ENCODE measurements at places on chromosomes 7 and 10.

DNA sequence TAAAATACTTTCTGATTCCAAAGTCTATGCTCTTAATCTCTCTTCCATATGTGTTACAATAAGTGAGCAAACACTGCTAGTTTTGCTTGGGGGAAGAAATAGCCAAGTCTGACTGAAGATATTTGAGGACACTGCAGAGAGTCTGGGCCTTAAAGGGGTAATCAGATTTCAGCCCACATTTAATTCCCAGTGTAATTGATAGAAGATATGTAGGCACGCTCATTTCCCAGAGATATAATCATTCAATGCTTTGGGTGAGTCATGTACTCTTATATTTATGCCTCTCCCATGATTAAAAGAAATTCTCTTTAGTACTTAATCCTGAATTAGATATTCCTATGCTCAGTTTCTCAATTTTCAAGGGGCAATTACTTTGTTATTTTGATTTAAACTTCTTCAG, 178.1 kb upstream of the POM121L12 start:
- no peak for DNase-seq

- no peak for DNase-seq
Observed at GRCh38 chr10:113199459-113199858, 249.4 kb downstream of the TCF7L2 start.

DNA sequence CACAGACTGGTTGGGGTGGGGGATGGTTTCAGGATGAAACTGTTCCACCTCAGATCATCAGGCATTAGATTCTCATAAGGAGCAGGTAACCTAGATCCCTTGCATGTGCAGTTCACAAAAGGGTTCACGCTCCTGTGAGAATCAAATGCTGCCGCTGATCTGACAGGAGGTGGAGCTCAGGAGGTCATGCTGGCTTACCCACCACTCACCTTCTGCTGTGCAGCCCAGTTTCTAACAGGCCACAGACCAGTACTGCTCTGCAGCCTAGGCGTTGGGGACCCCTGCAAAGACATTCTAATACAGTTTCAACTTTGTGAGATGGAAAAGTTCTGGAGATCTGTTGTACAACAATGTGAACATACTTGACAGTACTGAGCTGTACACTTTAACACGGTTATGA, 39.9 kb downstream of the STRA8 start:
- DNase-seq, result no peak

DNA sequence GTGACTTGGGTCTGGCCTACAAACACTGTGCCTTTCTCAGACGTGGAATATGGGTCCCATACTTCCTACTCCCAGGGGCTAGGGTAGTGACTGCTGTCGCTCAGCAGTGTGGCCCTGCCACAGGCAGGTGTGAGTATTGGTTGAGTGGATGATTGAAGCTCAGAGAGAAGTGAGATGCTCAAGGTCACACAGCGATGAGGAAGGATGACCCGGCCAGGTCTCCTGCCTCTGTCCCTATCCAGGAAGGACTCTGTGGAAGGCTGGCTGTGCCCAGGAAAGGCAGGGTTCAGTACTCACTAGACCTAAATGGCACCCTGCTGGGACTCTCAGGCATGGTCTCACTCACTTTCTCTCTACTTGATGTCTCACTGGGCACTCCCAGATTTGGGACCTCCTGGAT, 2.8 kb downstream of the PRF1 start:
- DNase-seq, result no peak

- DNase-seq, result no peak
Observed at GRCh38 chr7:25031432-25031831, 51.5 kb upstream of the OSBPL3 start.

DNA sequence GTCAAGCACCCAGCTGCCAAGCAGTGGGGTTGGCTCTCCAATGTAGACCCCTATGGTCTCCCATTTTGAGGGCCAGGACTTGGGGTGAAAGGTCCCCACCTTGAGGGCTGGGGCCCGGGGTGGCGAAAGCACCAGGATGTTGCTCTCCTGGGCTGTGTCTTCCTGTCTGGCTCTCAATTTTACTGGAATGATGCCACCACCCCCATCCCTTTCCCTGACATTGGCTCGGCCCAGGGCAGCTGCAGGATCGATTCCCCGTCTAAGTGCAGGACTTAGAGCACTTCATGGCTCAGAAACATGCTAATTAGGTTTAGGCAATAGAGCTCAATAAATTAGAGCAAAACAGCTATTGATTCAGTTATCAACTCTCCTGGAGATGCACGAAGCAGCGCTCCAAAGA, 27.0 kb upstream of the HSPA12A start:
- DNase-seq, result no peak

DNA sequence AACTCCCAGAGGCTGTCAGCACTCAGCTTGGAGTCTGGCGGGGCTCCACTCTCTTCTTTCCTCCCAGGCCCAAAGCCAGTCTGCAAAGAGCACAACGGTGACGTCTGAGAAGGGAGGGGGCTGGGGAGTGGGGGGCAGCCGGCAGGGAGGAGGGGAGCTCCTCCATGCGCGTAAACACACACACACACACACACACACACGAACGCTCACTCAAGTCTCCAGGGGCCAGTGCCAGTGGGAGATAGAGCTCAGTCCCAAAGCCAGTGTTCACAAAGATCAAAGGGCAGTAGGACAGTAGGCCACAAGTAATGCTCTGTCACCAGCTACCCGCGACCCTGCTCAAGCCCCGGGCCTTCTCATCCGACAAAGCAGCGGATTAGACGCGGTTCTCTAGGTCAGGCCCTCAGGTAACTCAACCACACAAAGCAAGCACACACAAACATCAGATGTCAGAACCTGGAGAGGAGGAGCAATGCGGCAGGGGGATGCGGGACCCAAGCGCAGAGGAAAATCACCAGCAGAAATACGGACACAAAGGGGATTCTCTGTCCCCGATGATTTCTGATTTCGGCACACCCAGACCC, 19.9 kb downstream of the TCAF1 start:
- no peak for DNase-seq

DNA sequence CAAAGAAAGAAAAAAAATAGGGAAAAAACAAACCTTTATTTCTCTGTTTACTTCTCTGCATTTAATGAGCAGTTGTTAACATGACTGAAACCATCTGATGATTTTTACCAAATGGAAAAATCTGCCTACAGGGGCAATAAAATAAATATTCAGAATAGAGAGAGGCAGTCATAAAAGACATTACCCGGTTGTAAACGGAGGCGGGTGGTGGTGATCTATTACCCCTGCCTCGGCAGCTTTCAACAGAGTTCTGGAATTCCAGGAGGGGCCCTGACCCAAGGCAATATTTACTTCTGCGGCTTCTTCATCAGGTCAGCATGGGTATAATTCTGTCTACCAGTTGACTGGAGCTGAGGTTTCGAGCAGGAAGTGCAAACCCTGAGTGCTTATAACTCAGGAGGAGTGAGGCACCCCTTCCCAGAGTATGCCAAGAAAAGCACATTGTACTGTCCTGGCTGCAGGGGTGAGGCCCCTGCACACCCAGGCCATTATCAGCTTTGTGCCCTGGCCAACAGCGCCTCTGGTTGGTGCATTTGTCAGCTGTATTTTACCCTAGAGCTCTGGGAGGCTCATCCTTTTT, 8.2 kb upstream of the CXCL12 start:
- DNase-seq, result no peak

DNA sequence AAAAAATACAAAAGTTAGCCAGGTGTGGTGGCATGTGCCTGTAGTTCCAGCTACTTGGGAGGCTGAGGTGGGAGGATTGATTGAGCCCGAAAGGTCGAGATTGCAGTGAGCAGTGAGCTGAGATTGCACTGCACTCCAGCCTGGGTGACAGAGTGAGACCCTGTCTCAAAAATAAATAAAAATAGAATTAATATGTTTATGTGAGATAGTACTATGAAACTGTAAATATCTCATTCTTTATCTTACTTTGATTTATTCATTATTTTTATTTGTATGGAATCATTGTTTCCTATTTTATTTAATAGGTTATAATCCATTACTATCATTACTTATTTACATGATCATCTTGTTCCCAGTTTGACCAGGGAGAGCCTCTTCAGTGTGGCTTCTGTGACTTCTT, 41.0 kb upstream of the STRIP2 start:
- no peak for DNase-seq

GRCh38 chr10:34530778-34531177, 284.3 kb downstream of the PARD3 start:
- DNase-seq, result no peak

DNA sequence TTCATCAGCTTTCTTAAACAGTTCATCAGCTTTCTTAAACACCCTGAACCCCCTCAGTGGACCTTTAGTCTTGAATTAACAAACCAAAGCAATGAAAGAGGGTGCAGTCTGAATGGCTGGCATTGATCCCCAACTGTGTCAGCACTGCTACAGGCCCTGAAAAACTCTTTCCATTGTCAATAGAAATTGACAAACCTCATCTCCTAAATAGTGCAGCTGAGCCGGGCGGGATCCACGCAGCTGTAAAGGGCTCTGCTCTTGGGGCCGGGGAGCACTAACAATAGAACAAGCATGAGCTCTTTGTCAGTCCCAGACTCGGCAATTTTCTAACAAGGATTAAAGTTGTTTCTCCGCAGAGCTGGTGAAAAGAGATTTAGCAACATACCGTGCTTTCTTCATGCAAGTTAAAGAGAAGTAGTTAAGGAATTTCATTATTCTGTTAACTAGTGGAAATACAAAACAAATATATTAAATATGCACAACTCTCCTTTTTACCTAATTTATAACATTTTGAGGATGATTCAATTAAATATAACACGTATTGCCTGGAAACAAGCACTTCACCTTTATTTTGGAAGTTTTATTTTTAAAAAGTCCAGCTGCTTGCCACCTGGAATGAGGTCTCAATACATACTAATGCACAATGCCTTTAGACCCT, 24.7 kb upstream of the FEZF1 start:
- no peak for DNase-seq

DNA sequence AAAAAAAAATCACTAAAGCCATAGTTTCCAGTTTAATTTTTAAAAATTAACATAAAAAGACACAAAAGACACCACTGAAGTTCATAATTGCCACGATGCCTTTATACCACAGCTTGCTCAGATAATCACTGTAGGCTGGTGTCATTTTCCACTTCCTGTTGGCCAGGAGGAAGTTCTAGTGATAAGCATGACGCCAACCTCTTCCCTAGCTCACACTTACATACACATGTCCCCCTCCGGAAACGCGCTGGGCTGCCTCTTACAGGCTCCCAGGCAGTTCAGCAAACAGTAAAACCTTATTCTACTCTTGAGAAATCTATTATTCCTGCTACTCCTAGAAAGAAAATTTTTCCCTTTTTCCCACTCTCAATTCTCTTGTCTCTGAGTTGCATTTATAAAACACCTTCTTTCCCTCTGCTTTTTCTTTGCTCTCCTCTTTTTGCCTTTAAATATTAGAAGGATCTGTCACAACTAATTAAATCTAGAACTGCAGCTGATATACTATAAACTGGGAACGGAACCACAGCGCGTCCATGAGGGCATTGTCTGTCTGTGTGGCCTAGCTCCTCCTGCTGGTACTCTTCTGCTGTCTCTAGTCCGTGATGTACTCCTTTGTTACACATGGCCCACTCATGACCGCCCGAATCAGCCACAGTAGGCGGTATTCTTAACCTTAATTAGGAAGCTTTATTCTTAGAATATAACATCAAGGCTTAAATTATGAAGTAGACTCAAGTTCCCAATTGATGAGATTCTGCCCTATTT, 664.9 kb downstream of the CNTNAP2 start:
- no peak for DNase-seq

DNA sequence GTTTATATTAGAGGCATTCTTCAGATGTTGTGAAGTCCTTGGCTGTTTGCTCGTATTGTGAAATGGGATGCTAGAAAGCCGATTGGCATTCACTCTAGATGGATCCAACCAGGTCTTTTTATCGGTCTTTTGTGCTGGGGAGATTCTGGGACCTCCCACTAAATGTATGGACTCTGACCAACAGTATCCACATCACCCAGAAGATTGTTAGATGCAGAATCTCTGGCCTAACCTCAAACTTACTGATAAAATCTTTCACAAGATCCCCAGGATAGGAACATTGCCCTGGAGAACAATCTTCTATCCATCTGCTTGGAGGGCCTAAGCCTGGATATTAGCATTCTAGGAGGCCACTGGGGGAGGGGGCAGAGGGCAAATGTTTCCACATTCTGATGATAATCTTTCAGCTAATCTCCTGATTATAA, 160.9 kb downstream of the PLXDC2 start:
- DNase-seq, result no peak

DNA sequence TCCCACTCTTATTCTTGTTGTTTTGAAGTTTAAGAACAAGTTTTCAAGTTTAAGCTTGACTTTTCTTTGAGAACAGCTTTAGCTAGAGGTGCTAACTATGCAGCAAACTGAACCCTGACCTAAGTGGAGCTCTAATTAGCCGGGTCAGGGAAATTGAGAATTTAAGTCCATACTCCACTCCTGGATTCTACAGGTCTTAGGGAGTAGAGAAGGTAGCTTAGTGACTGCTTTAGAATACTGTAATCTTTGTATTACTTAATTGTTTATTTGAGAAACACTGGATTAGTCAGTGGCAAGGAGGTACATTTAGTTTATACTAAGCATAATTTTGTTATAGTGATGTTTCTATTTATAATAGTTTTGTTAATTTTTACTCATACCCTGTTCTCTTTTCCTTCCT, 74.6 kb upstream of the STRIP2 start:
- DNase-seq, result no peak

- DNase-seq, result no peak
Observed at GRCh38 chr7:113742377-113742776, 176.4 kb downstream of the PPP1R3A start.

GRCh38 chr10:76962851-76963250, 674.8 kb downstream of the KCNMA1 start:
- DNase-seq, result no peak

DNA sequence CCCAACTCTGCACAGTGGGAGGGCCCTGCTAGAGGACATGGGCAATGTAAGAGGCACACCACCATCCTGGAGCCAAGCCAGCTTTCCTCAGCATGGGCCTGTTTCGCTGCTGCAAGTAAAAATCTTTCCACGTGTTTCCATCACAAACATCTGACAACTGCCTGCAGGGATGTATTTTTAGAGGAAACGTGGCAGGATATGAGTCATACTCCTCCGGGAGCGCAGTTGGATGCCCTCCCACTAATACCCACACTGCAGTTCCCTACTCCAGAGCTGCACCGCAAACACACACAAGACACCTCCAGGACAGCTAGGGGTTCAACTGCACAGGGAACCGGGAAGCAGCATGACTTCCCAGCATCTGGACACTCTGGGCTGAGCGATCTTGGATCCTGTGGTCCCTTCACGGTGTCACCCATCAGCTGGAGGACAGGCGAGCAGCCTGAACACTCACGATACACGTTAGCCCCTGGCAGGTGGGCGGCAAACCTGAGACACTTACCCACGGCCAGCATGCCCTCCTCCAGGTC, 26.1 kb downstream of the PLAC9 start:
- DNase-seq, result peak; percentile 87

DNA sequence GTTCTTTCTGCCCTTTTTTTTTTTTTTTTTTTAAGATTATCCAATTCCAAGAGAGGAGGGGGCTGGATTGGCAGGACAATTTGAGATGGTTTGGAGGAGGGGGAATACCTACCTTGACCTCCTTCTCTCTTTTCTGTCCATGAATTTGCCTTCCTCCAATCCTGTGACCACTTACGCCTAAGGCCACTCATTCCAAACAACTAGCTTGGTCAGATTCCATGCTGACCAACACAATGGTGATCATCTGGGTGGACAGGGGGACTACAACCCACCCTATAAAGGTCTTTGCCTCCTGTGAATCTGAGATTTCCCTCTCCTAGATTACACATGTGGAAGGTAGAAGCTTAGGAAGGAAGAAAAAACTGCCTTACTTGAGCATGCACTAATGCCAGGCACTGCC, 2.3 kb upstream of the LDB1 start:
- no peak for DNase-seq

Data from inflammatory macrophage (primary cell).